Cardiac fibroblast (primary cell): ENCODE measurements at places on chromosomes 16 and 17.

DNA sequence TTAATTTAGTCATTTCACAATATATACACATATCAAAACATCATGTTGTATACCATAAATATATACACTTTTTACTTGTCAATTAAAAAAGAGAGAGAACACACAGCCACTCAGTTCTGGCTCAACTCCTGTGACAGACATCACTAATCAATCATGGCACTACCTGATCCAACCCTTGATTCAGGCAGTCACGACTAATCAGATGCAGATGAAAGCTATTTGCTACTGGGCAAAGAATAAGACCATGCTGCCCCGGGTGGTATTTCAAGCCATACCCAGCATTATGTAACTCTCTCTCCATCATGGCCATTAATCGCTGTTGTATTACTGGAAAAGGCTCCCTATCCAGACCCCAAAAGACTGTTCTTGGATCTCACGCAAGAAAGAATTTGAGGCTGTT is 345.7 kb downstream of the HAPSTR1 start:
- DNase-seq = no peak

GRCh38 chr17:34556931-34557330 is 22.5 kb upstream of the TMEM132E start:
- no peak for DNase-seq

GRCh38 chr16:87034317-87034716 is 282.9 kb downstream of the C16orf95 start:
- no peak for DNase-seq

- peak; percentile 78 for DNase-seq
Observed at GRCh38 chr17:57557834-57558681, 187.0 kb downstream of the CCDC182 start.

GRCh38 chr17:838486-838885 is 56.3 kb downstream of the MRM3 start:
- DNase-seq = no peak

DNA sequence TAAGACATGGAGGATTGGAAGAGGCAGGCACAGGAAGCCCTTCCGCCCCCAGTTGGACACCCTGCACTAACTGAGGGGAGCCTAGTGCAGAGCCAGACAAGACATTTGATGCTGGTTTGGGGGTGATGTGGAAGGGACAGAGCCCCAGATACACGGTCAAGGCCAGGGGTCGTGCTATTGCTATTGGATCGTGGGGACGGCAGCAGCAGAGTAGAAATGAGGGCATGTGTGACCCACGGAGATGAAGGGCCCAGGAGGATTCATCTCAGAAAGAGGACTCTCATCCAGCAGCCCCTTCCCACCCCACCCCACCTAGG is 2.0 kb upstream of the VAMP2 start:
- no peak for DNase-seq

DNA sequence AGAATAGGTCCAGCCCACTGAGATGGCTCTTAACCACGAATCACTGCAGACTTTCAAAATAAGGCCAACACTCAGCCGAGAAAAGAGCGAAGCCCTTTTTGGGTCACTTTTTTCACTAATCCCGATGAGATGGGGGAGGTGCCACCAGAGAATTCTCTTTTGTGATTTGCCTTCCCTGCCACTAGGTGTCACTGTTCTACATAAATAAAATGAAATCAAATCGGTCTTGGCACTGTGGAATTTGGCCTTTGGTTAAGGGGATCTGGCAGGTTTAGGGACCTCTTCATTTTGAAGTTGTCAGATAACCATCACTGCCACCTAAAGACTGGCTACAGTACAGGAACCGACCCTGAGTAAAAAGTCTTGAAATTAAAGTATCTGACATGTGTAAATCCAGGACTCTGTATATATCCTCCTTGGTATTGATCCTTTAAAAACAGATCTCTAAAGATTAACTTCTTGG is 147.0 kb downstream of the HS3ST4 start:
- peak; percentile 65 for DNase-seq

DNA sequence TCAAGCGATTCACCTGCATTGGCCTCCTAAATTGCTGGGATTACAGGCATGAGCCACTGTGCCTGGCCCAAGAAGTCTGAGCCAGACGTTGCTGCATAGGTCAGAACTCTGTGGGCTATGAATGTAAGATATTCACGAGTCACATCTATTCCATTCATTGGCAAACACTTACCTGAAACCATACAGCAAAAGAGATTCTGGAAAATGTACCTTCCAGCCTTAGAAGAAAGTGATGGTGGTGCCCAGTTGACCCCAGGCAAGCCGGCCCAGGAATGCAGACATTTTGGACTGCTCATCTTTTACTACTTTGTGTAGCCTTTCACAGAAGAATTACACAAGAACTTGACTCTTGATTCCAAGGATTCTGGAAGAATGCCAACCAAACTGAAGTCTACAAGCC is 135.6 kb upstream of the N4BP1 start:
- DNase-seq = no peak

DNA sequence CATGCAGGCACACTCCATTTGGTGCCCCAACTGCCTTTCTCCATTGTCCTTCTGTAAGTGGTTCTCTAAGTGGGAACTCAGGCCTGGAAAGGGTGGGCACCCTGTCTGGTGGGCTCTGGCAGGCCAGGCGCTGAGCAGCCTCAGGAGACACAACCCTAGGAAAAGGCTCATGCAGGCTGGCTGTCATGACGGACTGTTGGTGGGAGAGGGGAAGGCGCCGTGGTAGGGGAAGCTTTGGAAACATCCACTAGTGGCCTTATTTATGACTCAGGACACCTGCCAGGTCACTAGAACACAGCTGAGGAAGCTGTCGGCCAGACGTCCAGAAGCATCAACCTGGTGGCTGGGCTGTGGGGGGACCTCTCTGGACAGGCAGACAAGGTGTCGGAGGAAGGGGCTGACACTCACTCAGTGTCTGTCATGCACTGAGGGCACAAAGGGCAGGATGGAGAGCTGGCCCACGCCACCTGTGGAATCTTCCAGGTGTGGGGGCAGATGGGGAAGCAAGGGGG is 216.0 kb downstream of the SEC14L1 start:
- DNase-seq = no peak

- no peak for DNase-seq
Observed at GRCh38 chr16:60001523-60001922, 1267.4 kb upstream of the GOT2 start.

- DNase-seq = no peak
Observed at GRCh38 chr17:50475362-50475761, 3.3 kb upstream of the RSAD1 start.

DNA sequence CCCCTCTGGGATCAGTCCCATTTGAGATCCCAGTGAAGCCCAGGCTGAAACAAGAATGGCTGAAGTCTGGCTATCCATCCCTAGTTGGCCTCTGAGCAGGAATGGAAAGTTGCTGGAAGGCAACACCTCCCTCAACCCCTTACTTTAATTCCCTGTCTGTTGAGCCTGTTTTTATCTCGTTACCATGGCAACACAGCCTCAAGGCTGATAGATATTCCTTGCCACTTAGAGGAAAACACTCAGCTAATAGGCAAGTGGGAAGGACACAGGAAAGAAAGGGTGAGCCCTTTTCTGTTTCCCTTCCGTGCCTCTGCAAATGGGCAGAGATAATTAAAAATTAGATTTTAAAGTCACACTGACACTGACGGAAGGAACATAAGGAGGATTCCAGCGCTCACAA is 75.5 kb upstream of the CLEC3A start:
- peak; percentile 11 for DNase-seq

- DNase-seq = no peak
Observed at GRCh38 chr16:24140730-24141129, 115.4 kb upstream of the CACNG3 start.

- no peak for DNase-seq
Observed at GRCh38 chr16:10356870-10357842, 28.7 kb upstream of the ATF7IP2 start.

GRCh38 chr16:13959626-13960025 is 39.7 kb downstream of the ERCC4 start:
- DNase-seq = no peak

DNA sequence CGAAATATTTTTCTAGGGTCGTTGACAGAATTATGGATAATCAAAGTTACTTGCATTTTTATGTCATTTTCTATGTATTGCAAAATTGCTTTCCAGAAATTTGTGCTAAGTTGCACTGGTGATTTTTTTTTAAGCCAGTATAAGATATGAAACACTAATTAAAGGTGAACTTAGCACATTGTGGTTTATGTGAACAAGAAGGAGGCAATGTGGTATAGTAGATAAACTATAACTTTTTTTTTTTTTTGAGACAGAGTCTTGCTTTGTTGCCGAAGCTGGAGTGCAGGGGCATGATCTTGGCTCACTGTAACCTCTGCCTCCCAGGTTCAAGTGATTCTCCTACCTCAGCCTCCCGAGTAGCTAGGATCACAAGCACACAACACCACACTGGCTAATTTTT is 13.2 kb downstream of the DGKE start:
- no peak for DNase-seq

- DNase-seq = no peak
Observed at GRCh38 chr17:68819465-68819864, 135.7 kb downstream of the ABCA8 start.

- DNase-seq = no peak
Observed at GRCh38 chr16:85112364-85112763, at the start of gene CIBAR2. Gene CIBAR2 (minus strand): TSS chr16:85112472. CDS start chr16:85112352, 120 bp downstream.

DNA sequence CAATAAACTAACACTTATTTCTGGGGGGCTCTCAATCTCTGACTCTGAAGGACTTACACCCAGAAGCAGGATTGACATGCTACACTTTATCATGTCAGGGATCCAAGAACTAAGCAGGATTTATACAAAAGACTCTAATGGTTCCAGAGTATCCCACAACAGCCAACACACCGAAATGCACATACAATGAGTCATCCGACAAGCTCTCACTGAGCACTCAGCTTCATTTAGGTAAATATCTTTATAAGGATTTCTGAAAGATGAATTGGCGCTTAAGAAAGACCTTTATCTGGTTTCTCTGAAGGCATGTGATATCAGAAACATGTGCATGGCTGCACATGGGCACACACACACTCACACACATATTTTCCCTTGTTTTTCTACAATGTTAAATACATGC is 77.2 kb downstream of the TOX3 start:
- DNase-seq = no peak

GRCh38 chr17:37608351-37609169 is 658 bp downstream of the SYNRG start:
- peak; percentile 40 for DNase-seq

GRCh38 chr17:18968945-18969887 is 17.3 kb downstream of the SLC5A10 start:
- DNase-seq = no peak

DNA sequence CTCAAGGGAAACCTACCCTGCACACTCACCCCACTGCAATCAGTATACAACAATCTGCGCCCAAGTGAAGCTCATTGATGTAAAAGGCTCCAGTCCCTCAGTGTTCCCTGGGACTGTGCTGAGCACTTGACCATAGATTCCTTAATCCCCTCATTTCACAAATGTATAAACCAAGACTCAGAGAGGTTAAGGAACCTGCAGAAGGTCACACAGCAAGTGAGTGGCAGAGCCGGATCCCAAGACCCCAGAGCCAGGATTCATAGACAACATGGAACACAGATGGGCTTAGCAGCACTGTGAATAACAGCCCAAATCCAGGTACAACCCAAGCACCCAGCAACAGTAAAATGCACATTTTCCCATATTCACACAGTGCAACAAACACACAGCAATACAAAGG is 225.7 kb downstream of the C16orf78 start:
- DNase-seq = no peak

- no peak for DNase-seq
Observed at GRCh38 chr17:68356520-68356919, 65.2 kb downstream of the ARSG start.

GRCh38 chr17:34920676-34921075 is 40.6 kb downstream of the CCT6B start:
- DNase-seq = no peak

DNA sequence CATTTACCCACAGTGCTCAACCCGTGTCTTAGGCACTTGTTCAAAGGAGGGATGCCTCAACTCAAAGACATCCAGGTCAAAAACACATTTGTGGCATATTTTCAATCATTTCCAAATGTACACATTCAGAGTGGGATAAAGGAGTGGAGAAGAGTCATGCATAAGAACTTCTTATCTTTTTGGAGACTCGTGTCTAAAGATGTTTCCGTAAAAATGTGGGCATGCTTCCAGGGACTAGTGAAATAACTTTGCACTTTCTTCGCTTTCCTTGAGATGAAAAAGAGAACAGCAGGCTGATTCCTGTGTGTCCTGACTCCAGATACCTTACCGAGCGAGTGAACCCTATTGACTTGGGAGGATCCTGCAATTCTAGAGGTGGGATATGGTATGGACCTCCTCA is 256.6 kb upstream of the KCNJ16 start:
- peak; percentile 40 for DNase-seq

DNA sequence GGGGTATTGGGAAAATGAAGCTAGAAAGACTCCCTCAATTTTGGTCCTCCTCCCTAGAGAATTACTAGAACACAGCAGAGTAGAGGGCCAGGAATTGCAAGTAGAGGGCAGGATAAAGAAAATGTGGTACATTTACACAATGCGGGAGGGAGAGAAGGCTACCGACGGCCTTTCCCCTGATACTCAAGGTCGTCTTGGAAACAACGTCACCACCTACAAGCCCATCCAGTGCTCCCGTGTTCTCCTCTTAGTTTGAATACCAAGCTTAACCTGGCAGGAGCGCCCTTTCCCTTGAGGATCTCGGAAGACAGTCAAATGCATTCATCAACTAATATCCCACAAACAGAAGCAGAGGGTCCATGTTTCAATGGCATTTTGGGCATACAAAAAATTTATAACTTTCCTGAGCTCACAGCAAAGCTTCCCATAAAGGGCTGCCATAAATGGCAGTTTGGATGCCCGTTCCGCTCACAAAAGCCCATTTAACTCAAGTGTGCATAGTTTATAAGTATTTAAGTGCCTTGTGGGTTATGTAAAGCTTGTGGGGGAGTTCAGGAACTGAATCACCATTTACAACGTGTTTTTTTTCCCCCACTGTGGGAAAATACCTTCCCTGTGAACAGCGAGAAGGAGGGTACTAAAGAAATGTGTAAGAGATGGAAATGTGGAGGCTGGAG is 414.6 kb downstream of the SLC39A11 start:
- peak; percentile 80 for DNase-seq

DNA sequence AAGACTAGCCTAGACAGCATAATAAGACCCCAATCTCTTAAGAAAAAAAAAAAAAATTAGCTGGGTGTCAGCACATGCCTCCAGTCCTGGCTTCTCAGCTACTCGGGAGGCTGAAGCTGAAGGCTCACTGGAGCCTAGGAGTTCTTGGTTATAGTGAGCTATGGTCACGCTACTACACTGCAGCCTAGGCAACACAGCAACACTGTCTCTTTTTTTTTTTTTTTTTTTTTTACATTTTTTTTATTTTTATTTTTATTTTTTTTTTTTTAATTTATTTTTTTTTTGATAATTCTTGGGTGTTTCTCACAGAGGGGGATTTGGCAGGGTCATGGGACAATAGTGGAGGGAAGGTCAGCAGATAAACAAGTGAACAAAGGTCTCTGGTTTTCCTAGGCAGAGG is 4.1 kb downstream of the ORC6 start:
- DNase-seq = no peak

- DNase-seq = peak; percentile 82
Observed at GRCh38 chr16:50245417-50246298, 20.7 kb upstream of the ADCY7 start.
